Activated T-cell treated with anti-CD3 and anti-CD28 coated beads for 24 hours (primary cell): ENCODE measurements at places on chromosomes 1 and 21.
A peak's percentile ranks its signal among the peaks of the same experiment; 100 is the strongest.

DNA sequence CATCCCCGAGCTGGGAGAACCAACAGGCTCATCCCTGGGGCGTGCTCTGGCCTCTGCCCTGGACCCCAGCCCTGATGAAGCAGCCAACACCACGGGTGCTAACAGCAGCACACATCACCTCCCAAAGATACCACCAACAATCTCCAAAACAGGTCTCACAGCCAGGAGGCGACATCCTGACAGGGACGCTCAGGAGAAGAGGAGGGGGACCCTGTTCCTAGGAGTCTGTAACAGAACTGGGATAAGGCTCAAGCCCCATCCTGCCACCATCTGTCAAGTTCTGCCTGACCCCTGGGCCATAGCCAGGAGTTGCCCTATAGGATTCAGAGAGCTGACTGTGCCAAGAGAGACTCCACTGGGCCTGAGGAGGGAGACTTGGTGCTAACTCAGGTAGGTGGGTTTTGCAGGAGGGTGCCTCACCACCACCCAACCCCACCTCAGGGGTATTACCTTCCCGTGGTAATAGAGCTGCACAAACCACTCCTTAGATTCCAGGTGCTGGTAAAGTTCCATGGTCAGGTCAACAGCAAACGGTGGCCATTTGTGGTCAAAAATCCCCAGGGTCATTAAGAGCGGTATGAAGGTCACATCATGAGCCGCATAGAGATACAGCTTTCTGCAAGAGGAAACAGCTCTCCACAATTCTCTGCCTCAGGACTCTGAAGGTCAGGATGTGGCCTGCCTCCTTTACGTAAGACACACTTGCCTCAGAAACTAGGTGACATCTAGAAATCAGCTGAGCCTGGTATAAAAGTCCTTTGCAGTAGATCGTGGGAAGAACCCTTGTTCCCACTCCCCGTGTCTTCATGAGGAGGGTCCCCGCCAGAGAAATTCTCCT lies 22.3 kb downstream of the ACP6 start:
- DNase-seq: no peak

DNA sequence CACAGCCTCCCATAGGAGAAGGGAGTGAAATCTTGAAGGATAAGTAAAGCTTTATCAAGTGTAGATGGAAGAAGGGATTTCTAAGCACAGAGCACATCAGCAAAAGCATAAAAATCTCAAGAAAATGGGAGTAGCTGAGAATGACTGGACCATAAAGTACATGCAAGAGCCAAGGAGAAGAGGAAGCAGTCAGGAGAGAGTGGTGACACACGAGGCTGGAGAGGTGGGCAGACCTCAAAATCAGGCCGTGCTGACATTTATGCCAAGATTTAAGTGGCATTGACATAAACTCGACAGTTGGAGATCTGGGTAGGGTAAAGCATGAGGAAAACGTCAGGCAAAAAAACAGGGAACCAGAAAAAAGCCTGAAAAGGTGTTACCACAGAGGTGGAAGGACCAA lies 62.3 kb downstream of the GFI1 start:
- no peak for DNase-seq

DNA sequence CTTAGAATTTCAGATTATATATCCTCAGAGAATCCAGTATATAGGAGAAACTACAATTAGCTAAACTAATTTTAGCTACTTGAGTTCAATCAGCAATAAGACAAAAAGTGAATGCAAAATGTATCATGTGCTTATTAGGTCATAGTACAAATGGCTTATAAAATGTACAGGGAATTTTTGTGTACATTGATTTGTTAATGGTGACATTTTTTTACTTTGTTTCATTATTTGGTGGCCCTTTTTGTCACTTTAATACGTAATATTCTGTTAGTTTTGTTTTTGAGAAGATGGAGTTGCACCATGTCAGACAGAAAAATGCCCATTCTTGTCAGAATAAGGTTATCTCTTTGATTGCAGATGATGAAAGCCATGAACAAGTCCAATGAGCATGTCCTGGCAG lies 33.6 kb downstream of the CC2D1B start:
- no peak for DNase-seq

DNA sequence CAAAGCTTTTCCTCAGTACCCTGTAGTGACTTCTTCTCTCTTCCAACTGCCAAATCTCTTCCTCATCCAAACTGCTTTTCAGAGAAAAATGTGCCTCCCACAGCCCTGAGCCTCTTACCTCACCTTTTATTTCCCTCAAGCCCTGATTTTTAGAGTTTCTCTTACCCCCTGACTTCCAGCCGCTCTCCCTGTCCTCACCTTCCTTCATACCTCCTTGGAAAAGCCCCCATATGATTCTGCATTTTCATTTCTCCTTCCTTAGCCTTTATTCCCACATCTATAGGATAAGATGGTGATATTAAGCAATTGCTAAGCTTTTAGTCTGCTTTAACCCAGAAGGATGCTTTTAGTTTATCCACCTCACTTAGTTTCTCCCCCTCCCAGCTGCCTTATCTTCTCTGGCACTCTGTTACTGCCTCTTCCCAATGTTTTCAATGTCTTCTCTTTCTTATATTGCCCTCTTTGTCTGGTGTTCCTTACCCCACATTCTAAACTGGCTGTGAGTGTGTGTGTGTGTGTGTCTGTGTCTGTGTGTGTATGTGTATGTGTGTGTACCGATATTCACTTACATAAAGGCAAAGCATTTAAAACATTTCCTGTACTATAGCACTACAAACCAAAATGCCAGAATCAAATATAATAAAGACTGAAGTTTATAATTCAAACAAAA lies at the start of gene CD1B:
CD1B (minus strand) TSS at position 51 of the 670 bp plus-strand sequence. CDS start 108 bp downstream, outside the sequence.
- DNase-seq: no peak

DNA sequence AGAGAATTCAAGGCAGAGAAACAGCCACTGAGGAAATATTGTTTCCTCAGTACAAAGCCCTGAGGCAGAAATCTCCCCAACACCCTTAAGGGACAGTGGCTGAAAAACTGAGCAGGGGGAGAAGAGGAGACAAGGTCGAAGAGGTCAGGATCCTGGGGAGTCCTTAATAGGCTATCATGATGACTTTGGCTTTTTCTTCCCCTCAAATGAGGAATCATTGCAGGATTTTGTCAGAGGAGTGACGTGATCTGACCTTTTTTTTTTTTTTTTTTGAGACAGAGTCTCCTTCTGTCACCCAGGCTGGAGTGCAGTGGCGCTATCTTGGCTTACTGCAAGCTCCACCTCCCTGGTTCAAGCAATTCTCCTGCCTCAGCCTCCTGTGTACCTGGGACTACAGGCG lies 10.2 kb downstream of the MAP7D1 start:
- no peak for DNase-seq

- DNase-seq: no peak
These were observed 64.1 kb downstream of the PLEKHA6 start for GRCh38 chr1:204295671-204296070.

- DNase-seq: no peak
These were observed 53.7 kb downstream of the HSF2BP start for GRCh38 chr21:43605320-43606215.

GRCh38 chr1:8955406-8955805 lies 9.7 kb downstream of the CA6 start:
- no peak for DNase-seq

DNA sequence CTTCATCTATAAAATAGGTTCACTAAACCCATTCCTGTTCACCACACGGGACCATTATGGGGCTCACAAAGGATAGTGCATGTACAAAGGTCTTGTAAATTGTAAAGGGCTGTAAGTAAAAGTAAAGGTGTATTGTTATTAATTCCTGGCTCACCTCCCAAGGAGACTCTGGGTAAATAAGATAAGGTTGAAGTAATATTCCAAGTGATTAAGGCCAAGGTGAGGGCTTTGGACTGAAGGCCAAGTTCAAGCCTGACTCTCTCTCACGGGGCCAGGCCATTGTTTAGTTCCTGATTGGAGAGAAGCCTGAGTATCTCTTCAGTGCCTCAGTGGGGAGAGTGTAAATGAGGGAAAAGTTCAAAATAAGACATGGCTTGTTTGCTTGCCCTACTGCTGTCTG lies 19.5 kb upstream of the ZFYVE9 start:
- no peak for DNase-seq

GRCh38 chr1:201104141-201104540 lies 8.1 kb downstream of the CACNA1S start:
- DNase-seq: no peak

DNA sequence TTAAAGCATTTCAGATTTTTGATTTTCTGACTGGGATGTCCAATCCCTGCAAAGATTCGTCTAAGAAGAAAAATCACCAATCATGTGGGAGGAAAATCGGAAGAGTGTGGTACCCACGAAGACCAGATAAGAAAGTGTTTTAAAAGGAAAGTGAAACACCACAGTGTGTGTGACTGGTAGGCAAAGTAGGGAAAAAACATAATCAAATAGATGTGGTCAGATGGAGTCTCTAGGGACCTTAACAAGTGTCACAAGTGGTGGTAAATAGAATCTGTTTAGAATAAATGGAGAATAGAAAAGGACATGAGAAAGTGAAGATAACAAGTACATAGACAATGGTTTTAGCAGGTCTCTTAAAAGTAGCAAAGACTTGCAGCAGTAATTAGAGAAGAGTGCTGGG lies 154.6 kb downstream of the SLC30A10 start:
- no peak for DNase-seq

DNA sequence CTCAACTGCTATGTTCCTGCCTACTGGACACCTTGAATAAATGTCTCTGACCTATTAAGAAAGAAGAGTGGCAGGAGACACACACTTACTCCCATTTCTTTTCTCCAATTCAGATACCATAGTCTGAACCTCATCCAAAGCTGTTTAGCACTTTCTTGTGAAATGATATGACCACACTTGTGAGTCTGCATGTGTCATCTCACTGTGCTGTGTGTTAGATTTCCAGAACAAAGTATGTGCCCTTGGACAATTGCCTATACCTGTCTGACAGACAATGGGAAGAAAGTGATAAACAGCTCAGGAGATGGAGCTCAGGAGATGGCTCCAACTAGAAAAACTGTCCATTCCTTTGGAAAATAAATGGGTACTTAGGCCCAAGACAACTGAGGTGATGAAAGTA lies 48.4 kb downstream of the USP48 start:
- no peak for DNase-seq

DNA sequence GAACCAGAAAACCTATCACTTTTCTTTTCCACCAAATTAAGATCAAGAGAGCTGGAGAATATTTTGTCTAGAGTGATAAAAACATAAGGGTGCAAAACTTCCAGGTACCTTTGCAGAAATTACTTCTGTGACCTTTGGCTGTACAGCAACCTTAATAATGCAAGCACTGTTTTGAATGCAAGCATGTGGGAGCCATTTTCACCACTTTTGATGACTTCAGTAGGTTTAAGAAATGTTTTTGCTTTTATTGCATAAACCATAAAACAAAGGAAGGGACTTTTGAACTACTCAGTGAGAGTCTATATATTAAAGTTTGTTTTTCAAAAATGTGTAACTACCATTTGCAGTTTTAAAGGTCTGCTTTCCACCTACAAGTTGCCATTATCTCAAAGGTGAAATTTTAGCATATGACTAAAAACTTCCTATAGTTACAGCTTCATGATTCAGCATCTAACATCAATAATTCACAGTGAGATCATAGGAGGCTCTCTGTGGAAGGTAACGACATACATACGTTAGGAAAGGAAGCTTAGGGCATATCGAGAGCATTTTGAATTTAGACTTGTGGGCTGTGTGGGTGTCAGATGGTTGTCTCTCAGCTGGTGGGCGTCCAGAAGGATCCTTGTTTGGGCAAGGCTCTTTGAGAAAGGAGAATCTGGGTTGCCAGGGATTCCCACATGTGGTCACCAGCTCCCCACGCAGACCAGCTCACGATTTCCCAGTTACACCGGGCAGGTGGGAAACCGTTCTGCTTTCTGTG lies 1.1 kb upstream of the GADD45A start:
- DNase-seq: peak; percentile 43

DNA sequence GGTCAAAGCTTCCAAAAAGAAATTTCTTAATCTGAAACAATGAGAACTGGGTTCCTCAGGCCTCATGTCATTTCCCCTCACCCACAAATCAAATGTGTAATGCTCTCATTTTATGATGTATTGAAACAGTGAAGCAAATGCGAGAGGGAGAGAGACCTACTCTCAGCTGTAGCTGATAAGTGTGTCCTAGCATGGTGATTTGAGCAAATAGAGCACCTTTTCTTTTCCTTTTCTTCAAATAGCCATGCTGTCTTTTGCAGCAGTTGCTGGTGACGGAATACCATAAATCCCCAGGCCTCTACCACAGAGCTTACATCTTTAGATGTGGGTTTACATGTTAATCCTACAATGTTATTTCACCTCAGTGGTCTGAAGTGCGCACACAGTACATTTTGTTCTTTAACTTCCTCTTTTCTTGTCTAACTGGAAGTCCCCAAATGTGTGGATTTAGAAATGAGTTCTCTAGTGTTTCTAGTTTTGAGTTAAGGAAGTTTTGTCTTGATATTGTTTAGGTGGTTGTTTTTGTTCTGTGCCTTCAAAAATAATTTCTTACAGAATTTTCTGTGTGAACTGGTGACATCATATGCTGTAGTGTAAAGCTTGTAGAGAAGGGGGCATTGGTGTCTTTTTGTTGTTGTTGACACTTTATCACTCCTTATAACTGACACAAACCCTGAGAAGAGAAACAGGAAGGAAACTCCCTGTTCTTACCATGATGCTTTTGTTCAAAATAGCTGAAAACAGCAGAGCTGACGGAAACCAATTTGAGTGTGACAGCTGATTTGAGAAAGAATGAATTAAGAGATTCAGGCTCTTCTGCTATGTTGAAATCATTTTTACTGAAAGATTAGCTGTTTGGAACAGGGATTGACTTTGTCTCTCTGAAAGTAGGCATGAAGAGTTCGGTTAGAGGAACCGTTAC lies 12.2 kb downstream of the SMAP2 start:
- DNase-seq: peak; percentile 45

DNA sequence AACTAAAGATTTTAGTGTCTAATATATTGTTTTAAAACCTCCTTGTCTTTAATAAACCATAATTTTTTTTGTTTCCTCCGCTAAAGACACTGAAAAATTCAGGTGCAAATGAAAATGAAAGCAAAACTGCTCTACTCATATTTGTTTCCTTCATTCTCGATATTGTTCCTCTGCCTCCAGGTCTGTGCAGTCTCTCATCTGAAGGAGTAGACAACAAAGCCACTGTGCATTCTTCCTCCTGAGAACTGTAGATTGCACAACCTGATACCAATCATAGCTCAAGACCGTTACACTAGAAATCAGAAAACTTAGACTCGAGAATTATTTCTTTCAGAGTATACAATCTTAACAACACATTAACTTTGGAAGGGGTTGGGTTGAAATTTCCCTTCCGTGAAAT lies 373.1 kb upstream of the CXADR start:
- no peak for DNase-seq

- no peak for DNase-seq
These were observed 12.9 kb downstream of the DESI2 start for GRCh38 chr1:244665771-244666217.

GRCh38 chr1:59078070-59078800 lies 218.7 kb upstream of the FGGY start:
- no peak for DNase-seq
